Sigmoid colon (tissue), 7 donors: ENCODE measurements at places on chromosomes 7 and 10. TPM values are rescaled to one million over a fixed set of nuclear protein-coding genes. Genes with fewer than 3 reads are reported as not detected.

- no peak for DNase-seq
These were observed 143.3 kb upstream of the LRGUK start for GRCh38 chr7:133983685-133984419.

- no peak for DNase-seq
These were observed 119.5 kb downstream of the MTPAP start for GRCh38 chr10:30229536-30229935.

DNA sequence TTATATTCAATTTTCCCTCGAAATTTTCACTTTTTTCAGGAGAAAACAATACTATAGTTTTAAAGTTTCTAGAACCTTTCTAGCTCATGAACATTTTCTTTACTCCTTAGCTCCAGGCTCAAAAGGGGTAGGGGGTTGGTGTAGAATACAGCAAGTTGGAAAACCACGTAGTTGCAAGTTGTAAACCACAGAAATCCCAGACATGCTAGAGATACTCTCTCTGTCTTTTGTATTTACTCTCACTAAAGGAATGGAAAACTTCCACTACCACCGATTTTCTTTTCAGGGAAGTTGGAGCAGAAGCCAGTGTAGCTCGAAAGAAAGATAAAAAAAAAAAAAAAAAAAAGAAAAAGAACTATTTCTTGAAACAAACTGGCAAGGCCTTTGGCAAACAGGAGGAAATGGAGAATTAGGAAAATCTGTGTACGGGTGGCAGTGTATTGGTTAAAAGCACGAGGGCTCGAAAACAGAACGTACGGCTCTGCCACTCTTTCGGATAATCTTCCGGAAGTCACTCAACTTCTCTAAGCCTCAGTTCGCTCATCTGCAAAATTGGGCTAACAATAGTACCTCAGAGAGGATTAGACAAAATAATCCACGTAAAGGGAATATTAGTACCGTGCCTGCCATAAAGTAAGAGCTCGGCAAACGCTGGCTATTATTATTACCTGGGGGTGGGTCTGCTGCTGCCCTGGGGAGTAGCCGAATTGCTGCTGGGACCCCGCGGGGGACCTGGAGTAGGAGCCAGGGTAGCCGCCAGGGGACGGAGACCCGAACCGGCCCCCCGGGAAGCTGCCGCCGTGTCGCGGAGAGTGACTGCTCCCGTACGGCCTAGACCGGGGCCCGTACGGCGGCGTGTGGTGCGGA lies 628 bp downstream of the MPLKIP start:
- DNase-seq, result no peak

DNA sequence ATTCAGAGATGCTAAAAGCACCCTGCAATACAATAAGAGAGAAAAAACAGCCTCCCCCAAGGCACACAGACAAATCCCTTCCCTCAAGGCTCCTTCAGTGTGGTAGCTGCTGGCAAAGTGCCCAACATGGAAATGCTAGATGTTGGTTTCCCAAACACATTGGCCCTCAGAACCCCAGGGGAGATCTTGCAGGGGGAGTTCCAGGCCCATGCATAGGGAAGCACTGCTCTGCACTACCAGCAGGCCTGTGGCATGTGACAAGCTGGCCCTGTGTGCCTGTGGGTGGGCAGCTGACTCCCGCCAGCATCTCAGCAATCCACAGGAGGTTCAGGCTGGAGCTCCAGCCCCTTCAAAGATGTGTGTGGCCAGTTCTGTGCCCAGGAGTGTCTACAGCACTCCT lies 16.8 kb upstream of the CSGALNACT2 start:
- DNase-seq, result no peak

GRCh38 chr7:151003572-151003971 lies 12.8 kb downstream of the NOS3 start:
- no peak for DNase-seq

DNA sequence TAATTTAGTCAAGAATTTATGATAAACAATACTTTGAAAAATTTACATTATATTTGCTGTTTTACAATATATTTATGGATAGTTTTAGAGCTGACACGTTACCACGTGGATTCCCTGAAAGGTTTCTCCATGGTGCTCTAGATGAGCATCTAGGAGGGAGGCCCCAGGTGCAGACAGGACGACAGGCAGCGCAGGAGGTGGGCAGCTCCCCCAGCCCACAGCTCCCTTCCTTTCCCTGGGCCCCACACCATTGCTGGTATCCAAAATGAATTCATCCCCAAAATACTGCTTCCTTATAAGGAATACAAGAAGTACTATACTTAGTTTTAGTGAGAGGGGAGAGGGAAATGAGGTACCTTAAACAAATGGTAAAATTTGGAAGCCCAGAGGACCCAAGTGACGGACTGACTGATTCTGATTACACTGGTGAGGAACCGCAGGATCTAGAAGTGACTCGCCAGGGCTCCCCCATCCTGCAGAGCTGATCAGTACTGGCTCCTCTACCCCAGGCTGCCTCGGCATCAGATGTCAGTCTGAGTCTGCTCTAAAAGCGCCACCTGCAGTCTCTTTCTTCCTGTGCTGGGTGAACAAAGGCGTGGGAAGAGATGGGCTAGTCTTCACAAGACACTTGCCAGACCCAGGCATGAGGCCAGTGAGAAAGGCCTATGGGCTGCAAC lies 89.2 kb downstream of the DLG5 start:
- DNase-seq, result peak; percentile 81

- DNase-seq, result no peak
These were observed 76.1 kb downstream of the CYP26A1 start for GRCh38 chr10:93149761-93150160.

- no peak for DNase-seq
These were observed 1181.3 kb upstream of the AUTS2 start for GRCh38 chr7:68417002-68417401.

DNA sequence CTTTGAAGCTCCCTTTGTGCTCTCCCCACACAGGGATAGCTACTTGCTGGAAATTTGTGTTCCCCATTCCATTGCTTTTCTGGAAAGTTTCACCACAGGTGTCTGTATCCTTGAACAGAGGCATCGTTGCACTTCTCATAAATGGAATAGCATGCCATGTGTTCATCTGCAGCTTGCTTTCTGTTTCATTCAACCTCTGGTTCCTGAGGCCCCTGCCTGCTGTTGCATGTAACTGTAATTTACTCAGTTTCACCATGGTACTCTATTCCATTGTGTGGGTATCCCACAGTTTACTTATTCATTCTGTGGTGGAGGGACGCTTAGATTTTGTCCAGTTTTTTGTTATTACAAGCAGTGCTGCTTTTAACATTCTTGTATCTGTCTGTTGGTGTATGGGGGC lies 32.0 kb downstream of the EEPD1 start:
- no peak for DNase-seq

- no peak for DNase-seq
These were observed 484.2 kb upstream of the CELF2 start for GRCh38 chr10:10533437-10533836.

DNA sequence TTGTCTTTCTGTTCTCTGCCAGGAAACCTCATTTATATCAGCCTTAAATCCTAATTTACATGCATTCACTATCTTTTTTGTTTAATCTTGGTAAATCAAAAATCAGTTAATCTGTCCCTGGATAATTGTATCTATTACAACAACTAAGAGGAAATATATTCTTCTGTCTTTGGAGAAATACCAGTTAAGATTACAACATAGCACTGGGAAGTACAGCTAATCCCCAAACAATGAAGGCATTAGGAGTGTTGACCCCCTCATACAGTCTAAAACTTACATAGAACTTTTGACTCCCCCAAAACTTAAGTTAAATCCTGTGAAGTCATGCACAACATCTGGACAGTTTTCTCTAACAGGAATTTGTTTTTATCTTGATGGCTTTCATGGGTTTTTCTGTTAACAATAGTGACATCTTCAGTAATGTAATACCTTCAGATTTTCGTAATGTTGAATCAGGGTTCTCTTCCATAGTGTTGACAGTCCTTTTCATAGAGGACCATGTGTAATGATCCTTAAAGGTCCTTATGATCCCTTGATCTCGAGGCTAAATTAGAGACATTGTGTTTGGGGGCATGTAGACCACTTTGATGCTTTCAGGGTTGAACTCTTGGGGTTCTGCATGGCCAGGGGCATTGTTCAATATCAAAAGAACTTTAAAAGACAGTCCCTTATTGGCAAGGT lies 24.1 kb upstream of the ABCC2 start:
- DNase-seq, result no peak

GRCh38 chr7:68014031-68014736 lies 1017.6 kb downstream of the TYW1 start:
- DNase-seq, result no peak

DNA sequence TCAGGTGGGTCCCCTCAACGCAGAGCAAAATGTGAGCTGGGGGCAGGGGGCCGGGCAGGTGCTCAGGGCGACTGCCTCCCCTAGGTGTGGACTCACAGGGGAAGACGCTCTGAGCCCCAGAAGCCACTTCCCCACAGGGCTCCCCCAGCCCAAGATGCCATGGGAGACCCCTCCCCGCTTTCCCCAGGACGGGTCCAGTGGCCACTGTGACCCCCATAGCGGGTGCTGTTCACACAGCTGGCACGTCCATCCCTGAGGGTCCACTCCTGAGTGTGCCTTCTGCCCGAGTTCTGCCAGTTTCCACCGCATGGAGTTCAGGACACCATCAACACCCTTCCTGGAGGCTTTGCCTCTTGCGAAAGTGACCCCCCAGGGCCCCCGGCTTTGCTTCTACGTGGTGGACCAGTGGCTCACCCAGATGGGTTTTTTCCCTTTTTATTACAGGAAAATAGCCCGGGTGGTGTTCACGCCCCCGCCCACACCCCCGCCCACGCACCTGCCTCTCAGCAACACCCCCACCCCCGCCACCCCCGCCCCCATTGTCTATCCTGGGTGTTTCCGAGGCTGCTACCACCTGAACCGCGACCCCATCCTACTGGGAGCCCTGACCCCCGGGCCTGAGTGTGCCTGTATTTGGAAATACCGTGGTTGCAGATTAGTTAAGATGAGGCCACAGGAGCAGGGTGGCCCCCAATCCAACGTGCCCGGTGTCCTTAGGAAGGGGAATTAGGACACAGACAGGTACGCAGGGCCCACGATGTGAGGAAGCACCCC lies 32.0 kb downstream of the ADAP1 start:
- DNase-seq, result peak; percentile 60

DNA sequence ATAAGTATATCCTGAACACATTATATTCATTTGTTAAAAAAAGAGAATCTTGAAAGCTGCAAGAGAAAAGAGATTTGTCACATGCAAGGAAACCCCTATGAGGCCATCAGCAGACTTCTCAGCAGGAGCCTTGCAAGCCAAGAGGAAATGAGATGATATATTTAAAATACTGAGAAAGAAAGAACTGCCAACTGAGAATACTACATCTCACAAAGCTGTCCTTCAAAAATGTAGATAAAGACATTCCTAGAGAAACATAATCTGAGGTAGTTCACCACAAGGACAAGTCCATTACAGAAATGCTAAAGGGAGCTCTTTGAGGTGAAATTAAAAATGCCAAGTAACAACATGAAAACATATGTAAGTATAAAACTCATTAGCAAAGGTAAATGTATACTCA lies 224.4 kb upstream of the MBL2 start:
- DNase-seq, result no peak

DNA sequence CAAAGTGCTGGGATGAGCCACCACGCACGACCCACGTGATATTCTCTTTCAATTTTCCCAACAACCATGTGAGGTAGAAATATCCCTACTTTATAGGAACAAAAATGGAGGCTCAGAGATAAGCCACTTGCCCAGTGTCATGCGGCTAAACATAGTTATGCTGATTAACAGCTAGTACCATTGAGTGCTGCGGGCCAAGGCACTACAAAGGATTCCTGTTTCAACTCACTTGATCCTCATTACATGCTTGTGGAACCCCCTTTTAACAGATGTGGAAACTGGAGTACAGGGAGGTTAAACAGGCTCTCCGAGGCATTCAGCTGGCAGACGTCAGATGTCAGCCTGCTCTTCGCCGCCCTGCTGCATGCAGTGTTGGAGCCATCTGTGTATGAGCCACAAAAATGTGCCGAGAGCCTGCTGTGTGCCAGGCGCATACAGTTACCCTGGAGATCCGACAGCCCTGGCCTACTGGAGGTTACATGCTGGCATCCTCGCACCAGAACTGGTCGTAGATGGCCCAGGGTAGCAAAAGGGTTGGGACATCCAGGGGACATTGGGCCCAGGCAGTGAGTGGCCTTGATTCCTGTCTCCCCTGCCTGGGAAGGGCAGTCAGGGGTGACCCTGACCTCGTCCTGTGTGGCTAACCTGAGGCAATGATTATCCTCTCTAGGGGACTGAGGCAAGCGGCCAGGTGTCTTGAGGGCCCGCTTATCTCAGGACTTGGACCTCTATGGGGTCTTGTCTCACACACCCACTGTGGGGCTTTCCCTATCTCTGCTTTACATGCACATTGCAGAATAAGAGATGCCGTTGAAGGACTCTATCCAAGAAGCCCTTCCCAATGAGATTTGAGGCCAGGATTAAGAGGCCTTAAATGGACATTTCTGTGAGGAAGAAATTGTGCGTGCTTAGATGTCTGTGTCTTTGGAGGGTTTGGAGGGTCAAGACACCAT lies 18.5 kb upstream of the SRGN start:
- DNase-seq, result no peak

- no peak for DNase-seq
These were observed 93.6 kb upstream of the RSU1 start for GRCh38 chr10:16910793-16911164.

DNA sequence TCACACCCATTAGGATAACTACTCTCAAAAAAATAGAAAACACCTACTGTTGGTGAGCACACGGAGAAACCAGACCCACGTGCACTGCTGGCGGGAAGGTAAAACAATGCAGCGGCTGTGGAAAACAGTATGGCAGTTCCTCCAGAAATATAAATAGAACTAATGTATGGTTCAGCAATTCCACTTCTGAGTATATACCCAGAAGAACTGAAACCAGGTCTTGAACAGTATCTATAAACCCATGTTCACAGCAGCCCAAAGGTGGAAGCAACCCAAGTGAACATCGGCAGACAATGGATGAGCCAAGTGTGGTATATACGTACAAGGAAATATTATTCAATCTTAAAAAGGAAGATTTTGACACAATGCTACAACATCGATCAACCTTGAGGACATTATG lies 164.7 kb downstream of the ZMYND11 start:
- no peak for DNase-seq

GRCh38 chr10:33211106-33211878 lies 123.2 kb downstream of the NRP1 start:
- peak; percentile 78 for DNase-seq

- no peak for DNase-seq
These were observed 262.4 kb downstream of the CDK14 start for GRCh38 chr7:90858546-90858945.

PLAU gene
- polyA plus RNA-seq, result 3.6 TPM

DNAJB12 gene
- polyA plus RNA-seq, result 28.7 TPM

FAM25A gene
- polyA plus RNA-seq, result not detected

WDR11 gene
- polyA plus RNA-seq, result 21.6 TPM

PDIA4 gene
- polyA plus RNA-seq, result 183 TPM

VAX1 gene
- polyA plus RNA-seq, result not detected

PNPLA8 gene
- polyA plus RNA-seq, result 12.0 TPM

ARHGEF35 gene
- polyA plus RNA-seq, result 60.6 TPM

ZYX gene
- polyA plus RNA-seq, result 91.3 TPM

OR6V1 gene
- polyA plus RNA-seq, result not detected

TBRG4 gene
- 31.8 TPM for polyA plus RNA-seq

ARL3 gene
- 4.6 TPM for polyA plus RNA-seq

POMZP3 gene
- polyA plus RNA-seq, result 3.0 TPM

SLC13A1 gene
- 0.23 TPM for polyA plus RNA-seq
